Stimulated activated CD8-positive, alpha-beta memory T cell treated with anti-CD3 and anti-CD28 coated beads, Interleukin-7, amount 100 ng/mL, for 1 hour (primary cell): ENCODE measurements at places on chromosomes 4 and X.

- DNase-seq: no peak
These were observed 176.8 kb upstream of the MBNL3 start for GRCh38 chrX:132665676-132666075.

GRCh38 chr4:79298484-79298883 lies 27.4 kb downstream of the NAA11 start:
- DNase-seq: no peak

GRCh38 chrX:48514126-48514806 lies 5.5 kb downstream of the PORCN start:
- no peak for DNase-seq

DNA sequence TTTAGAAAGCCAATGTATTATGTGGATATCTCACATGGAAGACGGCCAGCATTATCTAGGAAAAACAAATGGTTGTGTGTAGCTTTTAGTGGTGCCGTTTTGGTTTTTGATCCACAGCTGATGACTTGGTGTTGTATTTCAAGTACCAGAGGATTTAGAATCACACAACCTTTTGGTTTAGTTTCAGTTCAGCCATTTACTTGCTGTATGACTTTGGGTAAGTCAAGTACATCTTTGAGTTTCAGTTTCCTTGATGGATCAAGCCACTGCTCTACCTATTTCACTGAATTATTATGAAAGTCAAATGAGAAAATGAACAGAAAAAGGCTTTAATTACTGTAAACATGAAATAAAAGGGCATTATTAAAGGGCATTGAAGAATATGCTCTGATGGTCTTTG lies 205.6 kb downstream of the ZIC3 start:
- no peak for DNase-seq

DNA sequence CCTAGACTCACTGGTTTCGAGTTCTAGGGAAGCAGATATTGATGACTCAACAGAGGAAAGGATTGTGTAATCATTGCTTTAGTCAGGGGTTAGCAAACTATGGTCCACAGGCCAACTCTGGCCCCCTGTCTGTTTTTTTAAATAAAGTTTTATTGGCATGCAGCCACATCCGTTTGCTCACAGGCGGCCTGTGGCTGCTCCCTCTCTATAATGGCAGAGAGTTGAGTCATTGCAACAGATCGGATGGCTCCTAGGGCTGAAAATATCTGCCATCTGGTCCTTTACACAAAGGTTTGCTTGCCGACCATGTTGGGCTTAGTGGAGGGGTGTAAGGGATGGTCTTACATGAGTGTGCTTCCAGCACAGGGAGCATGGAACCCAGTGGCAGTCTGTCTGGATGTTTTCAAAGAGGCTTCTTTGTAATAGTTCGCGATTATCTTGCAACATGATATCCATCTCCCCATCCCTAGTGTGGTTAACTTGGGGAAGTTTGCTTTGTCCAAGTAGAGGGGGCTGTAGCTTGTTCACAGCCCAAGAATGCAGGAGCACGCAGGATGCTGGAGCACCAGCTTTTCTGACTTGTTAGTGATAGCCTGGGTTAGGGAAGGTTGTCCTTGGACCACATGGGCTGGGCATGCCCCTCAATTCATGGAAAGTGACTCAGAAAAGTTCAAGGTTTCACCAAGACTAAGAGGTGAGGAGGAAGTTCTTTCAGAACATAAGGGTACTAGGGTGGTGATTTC lies 59.3 kb upstream of the CLDN34 start:
- DNase-seq: no peak

GRCh38 chr4:4492161-4492847 lies 49.5 kb downstream of the STX18 start:
- no peak for DNase-seq

DNA sequence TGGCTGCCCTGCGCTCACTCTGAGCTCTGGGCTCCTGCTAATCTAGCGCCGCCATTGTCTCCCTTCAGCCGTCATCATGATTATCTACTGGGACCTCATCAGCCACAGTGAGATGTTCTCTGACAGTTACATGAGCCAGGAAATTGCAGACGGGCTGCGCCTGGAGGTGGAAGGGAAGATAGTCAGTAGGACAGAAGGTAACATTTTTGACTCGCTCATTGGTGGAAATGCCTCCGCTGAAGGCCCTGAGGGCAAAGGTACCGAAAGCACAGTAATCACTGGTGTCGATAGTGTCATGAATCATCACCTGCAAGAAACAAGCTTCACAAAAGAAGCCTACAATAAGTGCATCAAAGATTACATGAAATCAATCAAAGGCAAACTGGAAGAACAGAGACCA lies 21.8 kb upstream of the PIN4 start:
- DNase-seq: no peak

DNA sequence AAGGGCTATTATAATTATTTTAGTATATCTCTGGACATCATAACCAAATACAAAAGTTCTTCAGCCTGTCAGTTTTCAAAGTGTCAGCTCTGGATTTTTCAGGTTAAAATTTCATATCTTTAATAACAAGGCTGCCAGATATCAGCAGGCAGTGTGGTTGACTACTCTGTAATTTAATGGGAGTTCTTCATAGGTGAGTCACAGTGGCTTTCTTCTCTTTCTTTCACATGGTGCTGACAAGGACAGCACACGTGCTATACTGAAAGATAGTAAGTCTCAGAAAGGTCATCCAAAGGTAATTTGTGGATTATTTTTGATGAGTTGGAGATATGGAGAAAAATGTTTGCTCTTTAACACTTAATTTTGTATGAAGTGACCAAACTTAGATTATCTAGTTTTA lies 43.2 kb downstream of the GALNT7 start:
- no peak for DNase-seq

DNA sequence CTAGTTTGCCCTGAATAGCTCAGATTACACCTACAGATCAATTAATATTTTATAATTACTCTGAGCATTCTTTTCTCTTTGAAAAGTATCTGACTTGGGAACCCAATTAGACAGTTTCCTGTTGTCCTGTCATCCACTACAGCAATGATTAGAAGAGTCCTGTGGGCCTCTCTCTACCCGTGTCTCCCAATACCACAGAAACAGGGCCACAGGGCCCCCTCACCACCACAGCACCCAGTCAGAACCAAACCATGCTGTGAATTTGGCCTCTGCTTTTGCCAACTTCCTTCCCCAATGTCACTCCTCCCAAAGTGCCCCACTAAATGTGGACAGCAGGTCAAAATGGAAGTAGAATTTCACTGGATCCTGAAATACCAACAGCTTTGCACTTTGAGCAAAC lies 10.3 kb downstream of the USP46 start:
- DNase-seq: no peak

GRCh38 chrX:148069759-148070503 lies 88.8 kb downstream of the FMR1NB start:
- no peak for DNase-seq

- DNase-seq: no peak
These were observed 10.0 kb downstream of the ZFYVE28 start for GRCh38 chr4:2408401-2408958.

DNA sequence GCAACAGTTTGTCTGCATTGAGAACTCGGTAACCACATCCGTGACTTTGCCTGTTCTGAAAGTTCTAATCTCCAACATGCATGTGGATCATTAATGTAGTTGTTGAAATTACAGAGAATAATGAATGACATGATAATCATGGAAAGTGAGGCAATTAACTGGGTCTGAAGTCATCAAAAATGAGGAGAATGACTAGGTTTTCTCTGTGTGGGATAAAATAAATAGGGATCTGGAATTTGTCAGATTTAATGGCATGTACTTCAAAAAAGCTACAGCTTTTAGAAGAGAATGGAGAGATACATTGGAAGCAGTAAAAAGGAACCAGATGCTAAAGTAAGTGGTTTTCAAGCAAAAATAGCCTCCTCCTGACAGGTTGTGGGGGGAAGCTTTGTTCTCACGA lies 59.3 kb downstream of the AFM start:
- DNase-seq: no peak

DNA sequence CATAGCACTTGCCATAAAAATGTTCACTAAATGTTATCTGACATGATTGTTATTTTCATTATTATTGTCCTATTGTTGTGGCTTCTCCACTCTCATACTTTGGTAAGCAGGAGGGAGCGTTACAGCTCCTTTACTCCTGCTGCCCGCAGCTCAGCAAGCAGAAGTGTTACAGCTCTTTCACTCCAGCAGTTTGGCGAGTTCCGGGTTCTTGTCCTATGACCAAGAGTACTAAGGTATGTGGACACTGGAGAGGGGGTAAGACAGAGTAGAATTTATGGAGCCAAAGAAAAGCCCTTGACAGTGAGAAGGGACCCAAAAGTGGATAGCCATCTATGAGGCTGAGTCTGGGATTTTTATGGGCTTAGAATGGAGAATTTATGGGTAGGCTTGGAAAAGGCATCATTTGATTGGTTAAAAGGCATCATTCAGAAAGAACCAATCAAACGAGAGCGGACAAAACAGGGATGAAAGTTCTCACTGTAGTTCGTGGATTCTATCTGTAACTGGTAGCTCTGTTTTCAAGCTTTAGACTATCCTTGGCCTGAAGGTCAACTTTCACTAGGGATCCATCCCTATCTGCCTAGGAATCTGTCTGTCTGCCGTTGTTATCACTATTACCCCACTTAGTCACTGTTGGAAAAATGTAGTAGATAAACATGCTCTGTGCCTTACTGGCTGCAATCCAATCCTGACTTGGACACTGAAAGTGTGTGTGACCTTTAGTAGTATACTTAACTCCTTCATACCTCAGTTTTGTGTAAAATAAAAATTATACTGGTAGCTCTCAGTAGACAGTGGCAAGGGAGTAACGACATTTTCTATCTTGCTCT lies 545.6 kb upstream of the LCORL start:
- no peak for DNase-seq

GRCh38 chr4:11228530-11228929 lies 200.2 kb downstream of the HS3ST1 start:
- no peak for DNase-seq

DNA sequence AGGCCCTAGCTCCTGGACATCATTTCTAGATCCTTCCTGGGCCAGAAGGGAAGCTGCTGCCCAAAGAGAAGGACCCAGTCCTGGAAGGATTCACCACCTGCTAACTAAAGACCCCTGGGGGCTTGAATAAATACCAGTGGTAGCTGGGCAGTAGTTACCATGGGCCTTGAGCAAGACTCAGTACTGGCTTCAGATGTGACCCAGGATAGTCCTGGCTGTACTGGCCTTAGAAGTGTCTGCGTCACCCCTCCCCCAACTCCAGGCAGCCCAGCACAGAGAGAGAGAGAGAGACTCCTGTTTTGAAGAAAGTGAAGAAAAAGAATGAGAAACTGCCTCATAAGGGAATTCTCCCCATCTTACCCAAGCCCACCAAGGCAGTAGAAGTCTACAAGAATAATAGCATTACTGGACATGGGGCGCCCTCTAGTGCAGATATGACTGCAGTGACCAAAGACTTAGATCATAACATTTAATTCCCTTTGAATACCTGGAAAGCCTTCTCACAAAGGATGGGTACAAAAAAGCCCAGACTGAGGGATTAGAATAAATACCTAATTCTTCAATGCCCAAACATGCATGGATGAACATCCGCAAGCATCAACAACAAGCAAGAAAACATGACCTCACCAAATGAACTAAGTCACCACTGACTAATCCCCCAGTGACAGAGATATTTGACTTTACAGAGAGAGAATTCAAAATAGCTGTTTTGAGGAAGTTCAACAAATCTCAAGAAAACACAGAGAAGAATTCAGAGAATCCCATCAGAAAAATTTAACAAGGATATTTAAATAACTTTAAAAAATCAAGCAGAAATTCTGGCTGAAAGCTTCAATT lies 171.8 kb downstream of the HNRNPD start:
- no peak for DNase-seq

DNA sequence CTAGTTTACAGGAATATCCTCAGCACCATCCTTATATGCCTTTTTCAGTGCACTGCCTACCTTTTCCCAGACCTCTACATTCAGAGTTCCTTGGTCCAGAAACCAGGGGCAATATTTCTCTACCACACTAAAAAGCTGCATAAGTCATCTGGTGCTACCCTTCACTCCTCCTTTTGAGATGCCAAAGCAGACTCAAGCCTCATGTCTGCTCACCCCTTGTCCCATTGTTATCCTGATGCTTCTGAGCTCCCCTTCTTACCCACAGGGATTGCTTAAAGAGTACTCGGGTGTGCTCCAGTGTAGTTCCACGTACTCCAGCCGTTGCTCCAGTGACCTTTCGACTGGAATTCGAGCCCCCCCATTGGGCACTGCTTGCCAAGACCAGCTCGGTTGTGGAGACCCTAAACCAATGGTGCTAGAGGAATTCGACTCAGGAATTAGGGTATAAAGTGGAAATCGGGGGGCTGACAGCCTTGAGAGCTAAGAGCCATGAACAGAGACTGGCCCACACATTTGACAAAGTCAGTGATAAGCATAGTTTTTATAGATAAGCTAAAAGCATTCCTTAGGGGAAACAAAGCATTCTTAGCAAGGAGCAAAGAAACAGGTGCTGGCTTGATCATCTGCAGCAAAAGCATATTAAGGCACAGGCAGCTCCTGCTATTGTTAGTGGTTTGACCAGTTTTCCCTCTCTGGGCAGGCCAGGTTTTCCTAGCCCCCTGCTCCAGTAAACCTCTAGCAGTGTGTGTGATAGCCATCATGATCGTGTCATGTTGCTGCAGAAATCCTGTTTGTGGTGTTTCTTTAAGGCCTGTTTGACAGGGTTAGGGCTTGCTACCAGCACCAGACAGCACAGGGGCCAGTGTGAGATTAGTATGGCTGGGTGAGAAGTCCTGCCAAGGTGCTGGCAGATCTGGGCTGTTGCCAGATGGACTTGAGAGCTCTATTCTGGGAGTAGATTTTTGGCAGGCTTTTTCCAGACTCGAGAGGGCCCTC lies 57.5 kb upstream of the WDR1 start:
- DNase-seq: no peak

GRCh38 chr4:83605210-83605609 lies 69.3 kb downstream of the GPAT3 start:
- no peak for DNase-seq

DNA sequence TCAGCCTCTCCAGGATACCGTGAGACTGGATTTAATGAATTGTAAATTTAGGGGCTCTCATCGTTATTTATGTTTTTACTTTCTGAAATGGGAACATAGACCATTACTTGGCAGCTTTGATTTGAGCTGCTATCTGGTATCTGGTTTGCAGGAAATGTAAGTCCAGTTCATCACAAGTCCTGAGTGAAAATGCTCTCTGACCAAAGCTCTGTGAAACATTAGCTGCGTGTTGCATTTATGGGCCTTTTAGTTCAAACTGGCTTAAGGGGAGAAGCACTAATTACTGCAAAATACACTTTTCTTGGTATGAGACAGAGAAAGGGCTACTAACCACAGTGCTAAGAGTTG lies 420 bp downstream of the CC2D2A start:
- DNase-seq: no peak

DNA sequence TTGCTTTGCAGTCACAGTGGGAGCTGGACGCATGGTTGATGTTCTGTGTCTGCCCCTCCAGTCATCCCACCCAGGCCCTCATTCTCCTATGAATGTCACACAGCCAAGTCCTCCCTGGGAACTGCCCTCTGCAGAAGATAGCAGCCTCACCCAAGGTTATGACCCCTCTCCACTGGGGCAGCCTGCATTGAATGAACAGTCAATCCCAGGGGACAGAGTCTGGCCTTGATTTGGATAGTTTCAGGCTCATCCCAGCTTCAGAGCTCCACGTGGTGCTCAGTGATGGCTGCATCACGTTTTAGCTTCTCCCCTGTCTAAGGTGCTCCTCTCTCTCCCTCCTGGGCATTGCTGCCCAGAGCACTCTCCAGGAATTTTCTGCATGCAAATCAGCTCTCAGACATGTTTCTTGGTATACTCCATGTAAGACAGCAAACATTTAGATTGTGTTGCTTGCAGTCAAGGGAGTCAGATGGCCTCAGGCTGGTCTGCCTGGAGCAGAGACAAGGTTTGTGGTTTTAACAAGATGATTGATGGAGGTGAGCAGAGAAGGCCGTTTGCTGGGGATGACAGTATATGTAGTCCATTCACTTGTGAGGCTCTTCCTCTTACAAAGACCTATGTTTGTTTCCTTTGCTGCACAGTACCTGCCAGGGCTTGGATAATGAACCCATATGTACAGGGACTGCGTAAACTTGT lies 56.1 kb upstream of the MSX1 start:
- no peak for DNase-seq
